ENCODE measurements at places on chromosomes 3 and 15.

DNA sequence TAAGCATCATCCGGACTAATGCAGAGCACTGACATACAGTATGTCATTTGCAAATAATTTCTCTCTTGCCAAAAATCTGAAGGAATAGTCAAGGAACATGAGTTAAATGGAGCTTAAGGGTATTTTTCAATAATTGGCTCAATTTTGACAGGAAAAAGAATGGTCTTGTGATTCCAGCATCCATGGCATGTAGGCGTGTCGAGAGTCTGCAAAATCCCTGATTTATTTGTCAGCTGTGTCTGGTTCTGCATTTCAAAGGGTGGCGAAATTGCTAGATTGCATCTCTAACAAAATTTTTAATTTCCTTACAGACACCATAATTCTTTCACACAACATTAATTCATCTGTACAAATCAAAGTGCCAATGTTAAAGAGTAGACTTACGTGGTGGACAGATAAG is 65.4 kb upstream of the TBC1D23 start:
- no peak for DNase-seq

- DNase-seq = no peak
Observed at GRCh38 chr15:77541421-77542181, 91.1 kb downstream of the LINGO1 start.

GRCh38 chr3:102098130-102098885 is 249.0 kb downstream of the NFKBIZ start:
- no peak for DNase-seq

GRCh38 chr15:24146251-24146650 is 459.1 kb upstream of the NDN start:
- DNase-seq = no peak

- DNase-seq = no peak
Observed at GRCh38 chr15:53520996-53521395, 238.5 kb downstream of the WDR72 start.

GRCh38 chr3:134652886-134653630 is 2.2 kb upstream of the KY start:
- no peak for DNase-seq

DNA sequence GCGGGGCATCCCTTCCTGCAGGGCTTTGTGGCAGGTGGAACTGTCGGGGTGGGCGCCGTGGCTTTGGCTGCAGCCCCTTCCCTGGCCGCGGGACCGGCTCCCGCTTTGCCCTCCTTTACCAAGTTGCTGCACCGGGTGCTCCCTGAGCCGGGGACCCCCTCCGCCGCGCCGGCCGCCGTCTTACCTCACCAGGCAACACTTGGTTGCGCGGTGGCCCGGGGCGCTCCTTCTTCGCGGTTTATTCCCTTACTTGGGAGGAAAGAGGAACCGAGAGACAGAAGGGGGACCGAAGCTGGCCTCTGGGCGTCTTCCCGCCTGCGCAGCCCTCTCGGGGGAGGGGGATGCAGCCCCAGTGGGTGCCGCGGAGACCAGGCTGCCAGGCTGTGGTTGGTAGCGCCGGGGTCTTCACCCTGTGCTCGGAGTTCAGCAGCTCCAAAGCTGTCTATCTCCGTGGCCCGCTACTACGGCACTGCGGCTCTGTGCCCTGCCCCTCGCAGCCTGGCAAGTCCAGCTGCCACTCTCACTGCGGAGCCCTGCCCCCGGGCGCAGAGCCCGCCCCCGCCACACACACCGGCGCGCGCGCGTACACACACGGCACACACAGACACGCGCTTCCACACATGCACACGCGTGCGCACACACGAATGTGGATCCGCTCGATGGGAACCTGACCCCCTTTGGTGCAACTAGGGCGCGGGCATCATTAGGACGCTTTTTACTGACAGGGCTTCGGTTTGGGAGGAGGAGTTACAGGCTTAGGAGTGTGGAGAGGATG is at the start of gene DGKG:
Gene DGKG (minus strand): TSS at position 473 of the 775 bp plus-strand sequence. CDS start 41,775 bp downstream, outside the sequence.
- peak; percentile 69 for DNase-seq

- DNase-seq = peak; percentile 17
Observed at GRCh38 chr3:125141596-125142419, 70.7 kb downstream of the SLC12A8 start.

DNA sequence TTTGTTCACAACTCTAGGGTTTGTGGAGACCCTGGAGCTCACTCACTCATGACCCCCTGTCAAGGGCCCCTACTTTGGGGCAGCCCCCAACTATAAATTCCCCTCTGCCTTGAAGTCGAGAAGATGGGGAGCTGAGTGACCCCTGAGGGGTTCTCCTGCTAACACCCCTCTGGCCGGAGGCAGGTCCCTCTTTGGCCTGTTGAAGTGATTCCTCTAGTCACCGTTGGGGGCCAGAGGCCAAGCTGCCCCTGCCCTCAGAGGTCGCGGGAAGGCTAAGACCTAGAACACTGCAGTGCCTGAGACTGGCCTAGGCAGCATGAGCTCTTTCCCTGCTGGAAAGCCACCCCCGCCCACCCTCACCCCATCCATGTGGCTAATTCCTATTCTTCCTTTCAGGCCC is 15.4 kb upstream of the SKOR1 start:
- DNase-seq = no peak

DNA sequence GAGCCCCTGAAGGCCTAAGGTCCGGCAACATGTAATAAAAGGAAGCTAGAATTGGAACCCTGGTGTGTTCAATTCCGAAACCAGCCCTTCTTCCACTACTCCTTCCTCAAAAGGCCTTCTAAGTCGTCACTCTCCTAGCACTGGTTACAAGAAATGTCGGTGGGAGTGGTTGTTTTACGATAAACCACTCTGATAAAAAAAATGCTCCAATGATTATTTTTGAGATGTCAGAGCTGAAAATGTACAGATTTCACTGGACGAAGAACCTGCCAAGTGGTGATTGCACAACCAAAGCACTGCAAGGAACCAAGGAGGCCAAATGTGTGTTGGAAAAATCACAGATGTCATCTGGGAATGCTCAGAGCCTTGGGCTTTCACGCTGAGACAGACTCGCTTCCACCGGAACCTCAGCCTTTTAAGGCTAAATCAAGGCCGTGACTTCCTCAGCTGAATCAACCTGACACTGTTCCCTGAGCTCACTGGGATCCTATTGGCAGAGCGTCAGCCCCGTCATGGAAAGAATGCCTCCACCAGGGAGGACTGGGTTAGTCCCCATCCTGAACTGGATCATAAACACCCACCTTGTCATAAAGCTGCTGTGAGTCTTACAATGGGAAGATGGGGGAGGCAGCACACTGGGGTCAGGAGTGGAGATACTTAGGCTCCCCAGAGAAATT is 108.1 kb upstream of the THBS1 start:
- DNase-seq = no peak

DNA sequence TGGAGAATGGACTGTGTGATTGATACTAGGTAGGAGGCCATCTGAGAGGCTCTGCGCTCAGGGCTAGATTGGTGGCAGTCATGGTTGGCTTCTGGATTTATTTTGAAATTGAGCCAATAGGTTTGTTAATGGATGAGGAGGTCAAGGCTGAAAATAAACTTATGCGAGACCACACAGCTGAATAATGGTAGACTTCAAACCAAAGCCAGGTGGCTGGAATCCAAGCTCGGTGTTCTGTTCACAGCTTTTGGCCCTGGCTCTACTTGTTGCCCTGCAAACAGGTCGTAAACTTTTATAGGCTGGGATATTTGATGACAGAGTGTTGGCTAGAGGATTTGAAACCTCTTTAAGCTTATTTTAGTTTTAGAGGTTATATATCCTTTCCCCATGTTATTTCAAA is 160.4 kb downstream of the CHL1 start:
- DNase-seq = no peak
